Stimulated activated CD8-positive, alpha-beta memory T cell treated with anti-CD3 and anti-CD28 coated beads, Interleukin-7, amount 100 ng/mL, for 48 hours (primary cell): ENCODE measurements at places on chromosomes 2 and 18.

DNA sequence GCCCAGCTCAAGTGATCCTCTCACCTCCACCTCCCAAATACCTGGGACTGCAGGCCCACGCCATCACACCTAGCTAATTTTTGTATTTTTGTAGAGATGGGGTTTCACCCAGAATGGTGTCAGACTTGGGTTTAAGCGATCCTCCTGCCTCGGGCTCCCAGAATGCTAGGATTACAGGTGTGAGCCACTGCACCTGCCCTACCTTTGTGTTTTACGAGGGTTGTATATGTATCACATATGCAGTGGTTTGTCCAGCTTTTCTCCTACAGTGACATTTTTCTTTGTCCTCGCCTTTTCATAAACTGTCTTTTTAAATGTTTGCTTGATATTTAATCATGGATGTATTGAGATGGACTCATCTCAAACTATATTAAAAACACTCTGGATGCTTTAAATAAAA is 38.5 kb downstream of the AGAP1 start:
- no peak for DNase-seq

DNA sequence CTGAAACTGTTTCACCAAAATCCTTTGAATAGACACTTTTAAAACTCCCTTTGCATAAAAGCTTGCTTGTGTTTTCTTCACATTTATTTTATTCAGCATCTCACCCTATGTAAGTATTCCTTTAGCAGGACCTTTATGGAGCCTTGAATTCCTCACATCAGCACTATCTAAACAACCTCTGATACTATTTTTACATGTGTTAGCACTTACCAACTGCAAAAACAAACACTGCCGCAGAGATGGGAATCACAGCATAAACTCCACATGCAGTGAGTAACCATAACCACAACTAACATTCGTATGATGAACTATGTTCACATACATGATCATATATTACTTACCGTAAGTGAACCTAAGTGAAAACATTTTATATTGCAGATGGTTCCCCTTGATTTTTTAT is 15.4 kb downstream of the FBXO15 start:
- DNase-seq: no peak

DNA sequence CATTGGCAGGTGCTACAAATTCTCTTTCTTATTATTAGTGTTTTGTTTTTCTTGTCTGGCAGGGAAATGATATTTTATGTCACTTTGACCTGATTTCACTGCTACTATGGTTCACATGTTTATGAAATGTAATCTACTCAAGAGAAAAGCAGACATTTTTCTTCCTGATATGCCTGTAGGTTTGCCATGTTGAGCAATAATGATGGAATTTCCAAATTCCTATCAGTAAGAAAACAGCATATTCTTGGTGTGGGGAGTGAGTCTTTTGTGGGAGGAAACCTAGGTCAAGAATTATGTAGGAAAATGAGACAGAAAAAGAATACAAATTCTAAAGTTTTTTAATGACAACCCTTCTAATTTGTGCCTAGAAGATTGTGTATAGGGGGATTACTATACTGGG is 356.4 kb downstream of the SLC4A3 start:
- DNase-seq: no peak

- no peak for DNase-seq
Observed at GRCh38 chr2:185128346-185128745, 530.0 kb downstream of the ZNF804A start.

DNA sequence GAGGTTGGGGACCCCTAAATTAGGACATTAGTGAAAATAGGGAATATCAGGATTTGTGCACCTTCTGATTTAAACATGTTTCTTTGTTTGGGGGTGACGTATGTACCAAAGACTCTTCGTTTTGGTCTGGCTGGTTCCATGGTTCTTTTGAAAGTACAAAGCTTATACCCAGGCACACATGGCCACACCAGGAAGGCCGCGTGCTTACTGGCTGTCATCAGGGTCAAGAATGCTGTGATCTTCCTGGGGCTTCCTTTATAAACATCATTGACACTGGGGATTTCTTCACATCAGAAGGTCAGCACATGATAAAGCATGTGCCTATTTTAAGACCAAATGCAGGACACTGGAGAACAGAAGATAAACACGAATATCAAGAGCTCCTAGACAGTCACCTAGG is 230.6 kb upstream of the ID2 start:
- no peak for DNase-seq

DNA sequence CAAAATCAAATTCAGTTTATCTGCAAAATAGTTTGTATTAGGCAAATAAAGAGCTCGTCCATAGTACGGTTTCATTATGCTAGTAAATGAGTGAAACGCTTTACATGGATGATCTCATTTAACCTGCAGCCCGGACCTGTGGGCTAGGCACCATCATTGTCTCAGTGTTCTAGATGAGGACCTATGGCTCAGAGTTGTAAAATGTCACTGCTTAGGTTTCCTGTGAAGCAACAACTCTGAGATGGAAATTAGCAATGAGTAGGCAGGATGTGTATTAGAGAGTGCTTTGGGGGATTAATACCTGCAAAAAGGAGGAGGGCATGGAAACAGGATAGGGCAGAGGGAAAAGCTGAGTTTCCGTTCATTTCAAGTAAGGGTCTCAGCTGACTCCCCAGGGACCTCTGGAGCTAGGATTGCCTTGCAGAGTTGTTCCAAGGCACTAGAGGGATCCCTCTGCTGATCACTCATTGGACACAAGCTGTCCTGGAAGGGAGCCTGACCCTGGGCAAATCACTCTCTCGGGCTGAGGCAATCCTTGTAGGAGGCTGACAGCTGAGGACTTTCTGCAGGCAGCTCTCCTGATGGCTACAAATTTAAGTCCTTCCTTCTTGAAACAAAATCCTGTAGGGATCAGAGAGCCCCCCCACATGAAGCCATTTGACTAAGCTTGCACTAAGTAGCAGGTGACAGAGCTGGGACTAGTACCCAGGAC is 58.8 kb upstream of the SIX2 start:
- DNase-seq: no peak

DNA sequence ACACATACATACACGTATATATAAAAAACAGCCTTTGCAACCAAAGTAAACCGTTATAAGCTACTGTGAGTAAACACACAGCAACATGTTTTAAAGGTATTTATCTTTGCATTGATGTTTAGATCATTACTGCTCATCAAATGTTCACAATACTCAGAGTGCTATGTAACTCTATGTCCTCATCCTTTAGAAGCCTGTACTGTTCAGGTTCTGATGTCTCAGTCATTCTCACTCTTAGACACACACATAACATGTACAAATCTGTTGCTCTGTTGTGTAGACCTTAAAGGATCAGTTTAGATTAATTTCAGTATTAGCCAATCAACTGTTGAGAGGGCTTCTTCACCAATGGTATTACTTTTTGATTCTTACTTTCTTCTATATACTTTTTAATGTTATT is 139.7 kb upstream of the ITGB6 start:
- DNase-seq: no peak

DNA sequence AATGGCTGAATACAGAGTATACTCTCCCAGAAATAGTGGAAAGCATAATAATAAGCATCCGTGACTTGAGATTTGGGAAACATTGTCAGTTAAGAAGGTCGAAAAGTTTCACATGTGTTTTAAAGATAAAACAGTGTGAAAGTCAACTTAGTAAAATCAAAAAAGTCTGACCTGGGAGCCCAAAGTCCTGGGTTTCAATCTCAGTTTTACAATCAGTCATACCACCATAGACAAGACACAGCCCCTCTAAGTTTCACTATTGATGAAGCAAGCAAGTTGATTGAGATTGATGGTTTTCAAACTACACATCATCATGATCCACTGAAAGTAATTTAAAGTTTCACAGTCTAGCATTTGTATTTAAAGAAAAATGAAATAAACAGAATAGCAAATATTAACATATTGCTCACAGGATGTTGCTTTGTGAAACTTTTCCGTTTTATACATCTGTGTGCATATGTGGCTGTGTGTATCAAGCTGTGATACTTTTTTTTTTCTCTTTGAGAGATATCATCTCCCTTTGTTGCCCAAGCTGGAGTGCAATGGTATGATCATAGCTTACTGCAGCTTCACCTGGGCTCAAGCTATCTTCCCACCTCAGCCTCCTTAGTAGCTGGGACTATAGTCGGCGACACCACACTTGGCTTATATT is 71.1 kb downstream of the PIK3C3 start:
- DNase-seq: no peak

DNA sequence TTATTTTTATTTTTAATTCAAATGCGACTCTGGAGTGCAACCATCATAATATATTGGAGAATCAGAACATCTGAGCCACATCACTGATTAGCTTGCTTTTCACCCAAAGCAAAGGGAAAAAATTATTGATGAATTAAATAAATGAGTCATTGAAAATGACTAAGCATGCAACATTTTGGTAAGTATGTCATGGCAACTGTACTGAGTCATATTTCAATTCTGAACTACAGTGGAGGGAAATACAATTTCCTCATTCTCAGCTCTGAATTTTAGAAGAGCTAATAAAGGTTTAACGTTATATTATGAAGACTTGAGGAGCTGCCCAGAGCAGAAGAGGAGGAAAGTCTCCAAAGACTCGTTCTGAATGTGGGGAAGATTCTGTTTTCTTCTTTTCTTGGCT is 89.6 kb upstream of the CCDC68 start:
- DNase-seq: no peak

DNA sequence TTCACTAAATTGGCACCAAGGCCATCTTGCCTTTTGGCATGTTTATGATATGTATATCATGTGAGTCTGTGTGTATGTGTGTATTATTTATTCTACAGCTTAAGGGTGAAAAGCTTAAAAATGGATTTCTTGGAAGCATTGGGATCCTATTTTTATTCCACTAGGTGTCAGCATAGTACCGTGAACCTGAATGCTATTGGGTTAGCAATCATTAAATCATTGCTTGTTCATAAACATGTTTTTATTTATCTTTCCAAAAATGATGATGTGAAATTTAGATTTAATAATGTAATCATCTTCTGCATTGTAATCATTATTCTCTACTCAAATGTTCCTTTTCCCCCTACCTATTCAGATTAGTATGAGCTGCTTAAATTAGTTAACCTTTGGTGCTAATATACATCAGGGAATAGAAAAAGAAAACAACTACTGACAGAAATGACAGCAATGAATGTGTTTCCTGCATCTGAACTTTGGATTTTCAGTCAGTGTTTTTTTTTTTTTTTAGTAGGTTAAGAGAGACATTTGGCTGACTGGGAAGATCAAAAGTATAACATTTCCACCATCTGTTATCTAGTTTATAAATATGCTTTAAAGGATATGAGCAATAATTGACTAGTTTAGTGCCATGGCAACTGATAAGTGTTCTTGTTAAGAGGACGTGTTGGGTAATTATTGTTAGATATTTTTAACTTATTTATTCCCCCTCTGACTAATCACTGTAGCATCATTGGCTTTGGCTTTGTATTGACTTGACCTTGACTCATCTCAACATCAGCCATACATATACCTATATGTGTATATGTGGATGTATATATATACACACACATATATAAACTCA is 14.1 kb upstream of the ZSWIM2 start:
- DNase-seq: no peak

- no peak for DNase-seq
Observed at GRCh38 chr2:27306573-27307286, 1.5 kb downstream of the UCN start.

GRCh38 chr2:118123561-118124232 is 35.4 kb downstream of the INSIG2 start:
- no peak for DNase-seq

DNA sequence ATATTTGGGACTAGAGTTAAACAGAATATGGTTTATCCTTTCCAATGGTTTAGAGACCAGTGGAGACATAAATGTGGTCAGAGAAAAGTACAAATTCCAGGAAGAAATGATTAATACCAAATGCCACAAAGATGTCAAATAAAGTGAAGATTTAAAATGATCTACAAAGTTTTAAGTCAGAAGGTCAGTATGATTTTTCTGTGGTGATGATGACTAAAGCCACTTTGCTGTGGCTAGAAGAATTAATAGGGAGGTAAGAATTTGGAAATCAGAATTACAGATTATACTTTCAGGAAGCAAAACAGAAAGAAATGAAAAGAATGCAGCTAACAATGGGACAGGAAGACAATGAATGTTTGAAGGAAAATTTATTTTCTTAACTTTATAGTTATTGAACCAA is 91.5 kb upstream of the CDH7 start:
- DNase-seq: no peak

DNA sequence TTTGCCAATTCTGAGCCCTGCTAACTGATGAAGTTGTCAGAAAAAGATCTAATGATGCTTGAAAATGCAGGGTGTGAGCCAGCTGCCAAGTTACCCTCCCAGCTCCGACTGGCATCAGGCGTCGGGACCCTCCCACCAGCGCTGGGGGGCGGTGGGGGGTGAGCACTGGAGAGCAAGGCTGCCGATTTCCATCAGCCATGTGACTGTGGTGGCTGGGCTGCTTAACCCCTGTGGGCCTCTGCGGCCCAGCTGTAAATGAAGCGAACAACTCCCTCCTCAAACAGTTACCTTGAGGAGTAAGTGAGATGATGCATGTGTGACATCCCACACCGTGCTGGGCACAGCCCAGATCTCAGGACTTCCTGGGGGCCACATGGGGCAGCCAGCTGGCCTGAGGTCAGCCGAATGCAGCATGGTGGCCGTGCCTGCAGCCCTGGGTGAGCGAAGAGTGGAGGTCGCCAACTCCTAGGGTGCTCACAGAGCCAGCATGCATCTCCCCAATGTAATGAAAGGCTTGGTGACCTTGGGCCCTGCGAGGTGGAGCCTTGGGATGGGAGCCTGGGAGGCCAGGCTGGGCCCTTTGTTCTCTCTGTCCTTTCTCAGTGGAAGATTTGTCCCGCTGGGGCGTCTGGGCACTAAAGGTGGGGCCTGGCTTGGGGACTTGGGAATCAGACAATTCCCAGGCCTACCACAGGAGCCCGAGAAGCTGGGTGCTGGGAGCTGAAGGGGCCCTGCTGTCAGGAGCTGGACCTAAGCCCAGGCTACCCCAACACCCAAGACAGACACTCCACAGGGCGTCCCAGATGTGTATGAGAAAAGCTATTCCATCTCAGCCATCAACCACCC is 25.1 kb downstream of the CIB4 start:
- no peak for DNase-seq

DNA sequence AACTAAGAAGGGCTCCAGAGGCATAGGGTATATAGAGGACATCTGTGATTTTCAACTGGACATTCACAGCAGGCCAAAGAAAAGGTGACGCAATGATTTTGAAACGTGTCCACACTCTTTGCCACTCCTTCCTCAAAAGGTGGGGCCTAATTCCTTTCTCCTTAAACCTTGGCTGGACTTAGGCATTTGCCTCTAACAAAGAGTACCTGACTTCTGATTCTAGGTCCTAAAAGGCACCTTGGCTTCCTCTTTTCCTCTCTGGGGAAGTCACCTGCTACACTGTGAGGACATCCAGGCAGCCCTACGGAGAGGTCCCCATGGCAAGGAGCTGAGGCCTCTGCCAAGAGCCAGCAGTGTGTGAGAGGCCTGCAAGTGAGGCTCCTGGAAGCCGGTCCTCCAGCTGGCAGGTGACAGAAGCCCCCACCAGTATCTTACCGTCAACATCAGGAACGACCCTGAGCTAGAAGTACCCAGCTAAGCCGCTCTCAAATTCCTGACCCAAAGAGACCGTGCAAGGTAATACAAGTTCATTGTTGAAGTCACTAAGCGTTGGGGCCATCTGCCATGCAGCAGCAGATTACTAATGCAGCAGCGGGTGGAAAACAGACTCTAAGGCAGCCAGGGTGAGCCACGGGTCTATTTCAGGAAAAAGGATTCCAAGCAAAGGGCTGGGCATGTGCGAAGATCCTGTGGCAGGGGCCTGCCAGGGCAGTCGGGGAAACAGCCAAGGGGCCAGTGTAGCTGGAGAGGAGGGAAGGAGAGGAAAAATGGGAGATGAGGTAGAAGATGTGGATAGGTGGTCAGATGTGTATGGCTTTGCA is 7.4 kb upstream of the HES6 start:
- no peak for DNase-seq
